Stimulated activated CD4-positive, alpha-beta T cell treated with anti-CD3 and anti-CD28 coated beads, Interleukin-1b, Interleukin-23, amount 100 ng/mL, for 48 hours (primary cell): ENCODE measurements at places on chromosomes 6 and 20.

- DNase-seq: no peak
Measured at GRCh38 chr6:110660066-110660655, 155.1 kb downstream of the CDK19 start.

DNA sequence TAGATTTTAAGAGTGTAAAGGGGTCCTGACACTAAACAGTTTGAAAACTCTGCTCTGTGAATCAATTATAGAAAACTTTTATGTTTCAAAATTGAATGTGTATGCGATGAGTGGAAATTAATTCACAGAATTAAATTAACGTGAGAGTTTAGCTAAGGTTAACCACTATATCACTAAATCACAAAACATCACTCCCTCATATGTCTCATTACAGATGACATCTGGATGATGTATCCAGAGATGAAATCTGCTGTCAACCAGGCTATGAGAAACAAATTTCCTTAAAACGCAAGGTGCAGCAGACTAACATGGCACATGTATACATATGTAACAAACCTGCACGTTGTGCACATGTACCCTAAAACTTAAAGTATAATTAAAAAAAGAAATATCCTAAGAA, 27.3 kb downstream of the PRSS35 start:
- no peak for DNase-seq

DNA sequence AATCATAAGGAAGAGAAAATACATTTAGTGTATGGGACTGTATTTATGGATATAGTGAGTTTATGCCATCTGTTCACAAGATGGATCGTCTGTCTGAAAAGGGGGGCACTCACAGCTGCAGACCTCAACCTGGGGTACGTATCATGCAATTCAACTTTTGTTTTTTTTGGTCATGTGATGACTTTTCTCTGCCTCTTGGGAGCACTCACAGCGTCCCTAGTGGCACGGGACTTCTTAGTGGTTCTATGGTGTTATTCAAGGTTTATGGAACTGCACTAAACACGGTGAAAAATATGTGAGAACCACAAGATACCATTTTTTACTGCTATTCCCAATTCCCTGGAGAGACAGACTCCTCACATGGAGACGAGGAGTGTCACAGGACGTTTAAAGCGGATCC, 60.4 kb upstream of the MPC1 start:
- DNase-seq: no peak

DNA sequence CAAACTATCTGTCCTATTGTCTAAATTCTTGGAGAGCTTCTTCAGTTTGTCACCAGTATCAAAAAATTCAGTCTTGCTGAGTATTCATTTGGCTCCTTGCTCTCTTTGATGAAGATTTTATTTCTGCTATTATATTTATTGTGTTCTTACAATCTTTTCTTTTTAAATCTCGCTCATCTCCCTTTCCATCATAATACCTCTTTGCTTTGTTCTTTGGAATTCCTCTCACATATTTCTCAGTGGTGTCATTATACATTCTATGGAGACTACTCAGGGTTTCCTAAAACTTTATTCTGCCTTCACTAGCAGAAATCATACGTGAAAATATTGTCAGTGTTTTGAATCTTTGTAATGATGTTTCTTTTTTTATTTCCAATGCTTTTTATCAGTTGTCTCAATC, 445.2 kb upstream of the ID4 start:
- no peak for DNase-seq

DNA sequence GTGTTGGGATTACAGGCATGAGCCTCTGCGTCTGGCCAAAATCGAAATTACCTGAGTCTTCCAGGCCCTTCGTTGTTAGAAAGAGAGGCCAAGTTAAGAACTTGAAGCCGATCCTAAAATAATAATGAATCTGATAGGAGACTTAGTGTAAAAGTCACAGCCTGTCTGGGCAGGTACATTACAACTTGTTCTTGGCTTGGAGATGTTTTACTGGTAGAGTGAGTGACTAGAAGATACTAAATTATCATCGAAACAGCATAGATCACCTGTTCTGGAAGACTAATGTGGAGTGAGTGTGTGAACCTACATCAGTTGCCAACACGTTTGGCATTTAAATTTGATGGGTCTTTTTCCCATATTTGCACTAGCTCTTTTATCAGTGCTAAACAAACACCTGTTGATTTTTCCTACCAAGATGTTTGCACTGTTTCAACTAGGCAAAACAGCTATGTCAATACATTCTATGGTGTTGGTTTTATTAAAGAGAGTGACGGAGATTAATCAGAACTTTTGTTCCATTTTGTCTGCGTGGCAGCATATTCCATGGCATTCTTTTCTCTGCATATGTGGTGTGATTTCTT, 4.6 kb upstream of the TMEM217 start:
- DNase-seq: no peak

DNA sequence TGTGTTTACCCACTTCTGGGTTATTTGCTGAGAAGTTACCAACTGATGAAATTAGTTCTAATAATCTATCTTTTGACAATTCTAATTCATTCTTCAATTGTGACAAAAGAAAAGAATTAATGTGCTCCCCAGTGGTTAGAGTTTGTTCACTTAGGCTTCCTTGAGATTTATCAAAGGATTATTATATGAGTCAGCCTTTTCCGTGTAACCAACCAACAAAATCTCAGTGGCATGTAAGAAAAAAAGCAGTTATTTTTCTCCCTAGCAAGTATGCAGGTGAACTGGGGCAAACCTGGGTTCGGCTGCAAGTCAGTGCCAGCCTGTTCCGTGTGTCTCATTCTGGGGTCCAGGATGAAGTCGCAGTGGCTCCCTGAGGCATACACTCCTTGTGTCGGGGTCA, 28.8 kb upstream of the HIVEP1 start:
- no peak for DNase-seq
